Bronchial epithelial cell (primary cell): ENCODE measurements at places on chromosomes 4 and X. TPM values are rescaled to one million over a fixed set of nuclear protein-coding genes. Genes with fewer than 3 reads are reported as not detected.

Gene MAGEB10
- total RNA-seq = not detected in 2 replicates

Gene NMU
- 4.2 and 20.4 TPM in 2 replicates for total RNA-seq

Gene CT45A8
- total RNA-seq = not detected in 2 replicates

Gene PCDH7
- total RNA-seq = 12.1 and 16.4 TPM in 2 replicates

Gene PRR32
- not detected in 2 replicates for total RNA-seq

Gene NOP14
- total RNA-seq = 20.9 and 31.1 TPM in 2 replicates

Gene RASL11B
- total RNA-seq = 0.77 and 1.3 TPM in 2 replicates

Gene GRPR
- total RNA-seq = not detected in 2 replicates

Gene AWAT2
- not detected in 2 replicates for total RNA-seq

Gene PLP1
- not detected in 2 replicates for total RNA-seq

Gene ACOX3
- 12.4 and 22.0 TPM in 2 replicates for total RNA-seq

Gene RTL3
- not detected in 2 replicates for total RNA-seq

Gene MAPK10
- 3.4 and 5.4 TPM in 2 replicates for total RNA-seq

Gene SLAIN2
- 28.7 and 30.3 TPM in 2 replicates for total RNA-seq

Gene ADH6
- total RNA-seq = not detected in 2 replicates
